ENCODE measurements at places on chromosomes 1 and 21.

GRCh38 chr1:183571678-183572268 is 18.5 kb downstream of the NCF2 start:
- DNase-seq, result no peak

DNA sequence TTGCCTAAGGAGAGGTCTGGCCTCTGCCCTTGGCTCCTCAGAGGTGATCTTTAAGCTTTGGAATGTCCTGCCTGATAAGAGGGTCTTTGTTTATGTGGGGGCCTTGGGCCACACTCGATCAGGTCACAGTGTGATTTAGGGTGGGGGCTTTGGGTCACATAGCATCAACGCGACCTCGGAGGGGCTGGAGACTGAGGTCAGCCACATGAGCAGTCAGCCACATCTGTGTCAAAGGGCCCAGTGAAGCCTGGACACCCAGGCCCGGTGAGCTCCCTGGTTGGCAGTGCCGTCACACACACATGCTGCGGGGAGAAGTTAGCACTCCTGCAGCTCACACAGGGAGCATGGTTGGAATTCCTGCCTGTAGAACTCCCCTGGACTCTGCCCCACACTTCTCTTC is 345.0 kb downstream of the NPHP4 start:
- DNase-seq, result no peak

DNA sequence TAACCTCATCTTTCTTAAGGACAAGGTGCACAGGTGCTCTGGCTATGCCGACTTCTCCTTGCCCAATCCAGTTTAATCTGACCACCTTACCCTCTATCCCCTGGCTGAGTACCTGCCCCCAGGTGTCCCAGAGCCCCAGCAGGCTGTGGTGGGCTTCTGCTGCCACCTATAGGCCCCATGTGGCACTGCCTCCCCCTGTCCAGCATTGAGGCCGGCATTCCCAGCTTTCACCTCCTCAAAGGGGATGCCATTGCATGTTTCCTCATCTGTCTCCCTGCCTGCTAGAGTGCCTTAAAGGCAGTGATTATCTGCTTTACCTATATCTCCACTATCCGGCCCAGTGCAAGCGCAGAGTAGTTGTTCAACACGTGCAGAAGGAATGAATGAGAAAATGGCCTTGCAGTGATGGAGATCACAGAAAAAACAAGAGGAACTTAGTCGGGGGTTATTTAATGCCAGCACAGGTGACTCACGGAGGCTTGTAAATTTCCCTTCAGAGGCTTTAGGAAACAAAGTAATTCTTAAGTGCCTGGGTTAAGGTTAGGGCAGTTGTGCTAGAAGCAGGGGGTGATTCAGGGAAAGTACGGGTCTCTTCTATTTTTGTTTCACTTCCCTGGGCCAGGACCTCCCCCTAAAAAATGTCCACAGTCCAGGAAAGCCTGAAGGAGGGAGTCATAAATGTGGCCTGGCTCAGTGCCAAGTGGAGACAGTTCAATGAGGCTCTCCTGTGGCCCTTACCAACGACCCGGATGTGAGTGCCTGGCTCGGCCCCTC is 131.8 kb upstream of the NGF start:
- DNase-seq, result no peak

- no peak for DNase-seq
Measured at GRCh38 chr1:63936276-63936675, 162.5 kb downstream of the ROR1 start.

- DNase-seq, result no peak
Measured at GRCh38 chr1:246058466-246058865, 448.6 kb downstream of the SMYD3 start.

GRCh38 chr1:157106813-157107189 is 7.2 kb upstream of the ETV3L start:
- no peak for DNase-seq

DNA sequence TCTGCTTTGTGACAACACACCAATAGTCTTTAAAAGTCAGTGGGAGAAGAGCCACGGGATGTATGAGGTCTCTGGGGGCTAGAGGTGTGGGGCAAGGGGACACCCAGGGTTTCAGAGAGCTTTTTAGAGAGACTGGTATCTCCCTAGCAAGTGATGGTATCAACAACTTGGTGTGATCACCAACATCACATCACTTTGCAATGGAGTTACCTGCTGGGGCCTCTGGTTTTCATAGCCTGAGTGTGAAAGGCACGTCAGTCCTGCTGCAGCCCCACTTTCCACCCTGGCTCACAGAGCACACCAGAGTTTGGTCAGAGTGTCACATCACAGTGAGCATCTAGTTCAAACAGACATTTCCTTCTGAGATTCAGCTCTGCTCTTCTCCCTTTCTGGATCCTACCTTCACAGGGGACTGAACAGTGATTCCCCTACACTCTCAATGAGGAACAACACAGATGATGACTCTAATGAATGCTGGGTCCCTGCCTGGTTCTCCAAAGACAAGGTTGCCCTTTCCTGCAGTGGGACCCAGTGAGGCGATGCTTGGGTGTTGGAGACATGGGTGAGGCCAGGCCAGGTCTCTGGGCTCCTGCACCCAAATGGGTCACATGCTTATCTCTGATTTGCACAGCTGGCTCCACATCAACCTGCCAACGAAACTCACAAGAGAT is 2.0 kb upstream of the MAN1C1 start:
- DNase-seq, result no peak

DNA sequence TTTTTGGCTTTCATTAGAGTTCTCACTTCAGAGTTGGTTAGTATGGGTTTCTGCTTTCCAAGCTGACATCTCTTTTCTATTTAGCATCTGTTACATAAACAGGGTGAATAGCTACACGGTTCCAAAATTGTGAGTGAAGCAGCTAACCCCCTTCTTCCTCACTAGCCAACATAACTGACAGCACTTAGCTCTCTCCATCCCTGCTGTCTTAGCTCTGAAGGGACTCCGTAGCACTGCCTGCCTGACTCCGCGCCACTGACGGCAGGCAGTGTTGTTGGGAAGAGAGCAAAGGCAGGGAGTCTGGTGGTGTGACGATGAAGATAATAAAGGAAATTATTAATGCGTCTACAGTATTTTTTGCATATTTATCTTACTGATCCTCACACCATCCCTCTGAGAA is 247.0 kb downstream of the PTBP2 start:
- no peak for DNase-seq

- DNase-seq, result no peak
Measured at GRCh38 chr1:118588566-118588965, 399.6 kb downstream of the TBX15 start.

DNA sequence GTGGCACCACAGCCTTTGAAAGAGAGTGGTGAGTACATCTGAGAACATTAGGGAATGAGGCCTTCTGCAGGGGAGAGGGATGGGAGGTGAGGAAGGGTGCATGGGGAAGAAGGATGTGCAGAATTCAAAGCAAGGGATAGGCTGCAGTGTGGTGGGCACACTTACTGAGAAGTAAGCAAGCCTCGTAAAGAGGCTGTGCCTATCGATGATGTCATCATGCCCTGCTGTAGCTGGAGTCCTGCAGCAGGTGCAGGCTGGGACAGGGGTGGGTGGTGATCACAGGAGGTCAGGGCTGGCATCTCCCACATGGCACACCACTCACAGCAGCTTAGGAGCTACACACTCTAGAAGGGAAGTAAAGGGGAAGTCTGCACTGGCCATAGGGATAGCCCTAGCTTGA is 16.2 kb downstream of the ZSCAN20 start:
- no peak for DNase-seq

DNA sequence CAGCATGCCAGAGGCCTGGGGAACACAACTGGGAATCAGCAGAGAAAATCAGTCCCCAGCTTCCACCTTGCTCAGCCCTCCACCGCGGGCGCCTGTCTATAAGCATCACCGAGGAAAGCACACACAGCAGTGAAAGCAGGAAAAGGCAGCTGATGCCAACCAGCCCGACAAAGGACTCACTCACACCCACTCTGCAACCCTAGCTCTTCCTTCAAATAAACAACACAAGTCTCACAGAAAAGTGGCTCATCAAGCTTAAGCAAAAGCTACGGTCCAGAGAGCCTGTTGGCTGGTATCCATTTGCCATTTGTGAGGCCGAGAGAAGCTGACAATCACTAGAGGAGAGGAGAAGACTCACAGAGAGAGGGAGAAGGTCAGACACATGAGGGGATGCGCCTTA is 27.1 kb downstream of the MRAP start:
- DNase-seq, result no peak

GRCh38 chr1:204751883-204752687 is 66.5 kb upstream of the LRRN2 start:
- DNase-seq, result no peak

GRCh38 chr1:24748191-24749121 is 3.2 kb downstream of the CLIC4 start:
- no peak for DNase-seq

DNA sequence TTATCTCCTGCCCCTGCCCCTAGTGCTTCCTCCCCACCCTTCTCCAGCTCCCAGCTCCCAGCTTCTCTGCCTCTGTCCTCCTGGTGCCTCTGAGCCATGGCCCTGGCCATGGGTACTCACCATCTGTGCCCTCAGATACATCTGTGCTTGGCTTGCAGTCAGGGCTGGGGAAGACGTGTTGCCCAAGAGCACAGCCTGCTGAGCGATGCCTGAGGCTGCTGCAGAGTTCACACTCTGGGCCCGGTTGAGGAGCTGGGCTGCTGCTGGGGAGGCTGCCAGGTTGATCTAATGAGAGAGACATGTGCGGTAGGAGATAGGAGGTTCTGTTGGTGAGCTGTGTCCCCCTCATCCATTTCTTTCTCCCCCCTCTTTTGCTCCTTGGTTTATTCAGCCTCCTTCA is 49.4 kb upstream of the A3GALT2 start:
- DNase-seq, result no peak

GRCh38 chr21:34157521-34157920 is 84.1 kb downstream of the MRPS6 start:
- DNase-seq, result no peak

GRCh38 chr1:183694066-183694465 is 41.0 kb upstream of the APOBEC4 start:
- DNase-seq, result no peak

GRCh38 chr1:182035097-182035770 is 26.3 kb downstream of the ZNF648 start:
- no peak for DNase-seq

- no peak for DNase-seq
Measured at GRCh38 chr1:244114892-244115291, 63.8 kb downstream of the ZBTB18 start.

GRCh38 chr21:36506482-36506881 is 26.6 kb upstream of the CLDN14 start:
- no peak for DNase-seq

DNA sequence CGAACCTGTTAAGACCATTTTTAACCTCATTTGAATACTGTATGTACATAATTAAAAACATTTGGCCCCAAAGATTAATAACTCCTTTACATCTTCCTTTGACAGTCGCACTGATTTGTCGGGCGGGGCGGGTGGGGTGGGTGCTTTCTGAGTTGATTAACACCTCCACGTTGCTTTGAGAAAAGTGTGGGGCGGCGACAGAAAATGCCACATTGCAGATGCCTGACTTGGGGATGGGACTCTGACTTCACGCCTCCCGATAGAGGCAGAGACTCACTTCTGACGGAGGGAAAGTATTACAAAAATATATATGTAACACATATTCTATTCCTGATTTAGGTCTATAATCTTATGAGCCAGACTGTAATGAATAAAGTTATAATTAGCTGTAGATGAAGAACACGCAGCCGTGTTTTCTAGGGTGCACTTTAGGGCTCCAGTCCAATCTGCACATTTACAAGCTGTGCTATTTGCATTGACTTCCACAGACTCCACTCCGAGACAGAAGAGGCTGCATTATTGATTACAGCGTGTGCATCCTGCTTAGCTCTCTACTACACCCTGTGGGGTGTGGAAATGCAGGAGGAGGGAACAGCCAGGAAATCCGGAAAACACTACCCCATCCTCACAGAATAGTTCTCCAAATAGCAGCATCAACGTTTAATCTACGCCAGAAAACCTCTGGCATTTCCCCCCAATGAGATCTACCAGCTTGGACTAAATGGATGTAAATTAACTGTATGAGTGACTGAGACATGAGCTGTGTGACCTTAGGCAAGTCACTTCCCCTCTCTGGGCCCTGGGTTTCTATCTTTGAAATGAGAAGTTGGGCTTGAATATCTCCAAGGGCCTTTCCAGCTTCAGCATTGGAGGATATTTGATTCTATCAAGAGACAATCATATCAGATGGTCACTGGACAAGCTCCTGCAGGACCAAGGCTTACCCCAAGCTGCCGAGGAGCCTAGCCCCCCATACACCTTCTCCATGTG is 308.0 kb downstream of the RRAGC start:
- DNase-seq, result no peak

DNA sequence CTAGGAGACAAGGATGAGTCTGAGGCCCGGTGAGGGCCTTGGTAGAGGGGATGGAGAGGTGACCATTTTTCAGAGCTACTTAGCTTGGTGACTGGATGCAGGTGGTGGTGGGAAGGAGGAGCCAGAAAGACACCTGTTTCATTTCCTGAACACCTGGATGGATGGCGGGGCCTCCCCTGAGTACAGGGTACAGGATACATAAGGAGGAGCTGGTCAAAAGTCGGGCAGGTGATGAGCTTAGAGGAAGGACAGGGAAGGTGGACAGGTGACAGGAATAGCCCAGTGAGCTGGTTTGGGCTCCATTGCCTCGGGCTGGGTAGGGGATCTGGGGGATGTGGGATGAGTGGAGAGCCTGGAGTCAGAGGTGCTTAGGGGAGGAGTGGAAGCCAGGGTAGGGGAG is 6.3 kb downstream of the FAAH start:
- DNase-seq, result no peak

DNA sequence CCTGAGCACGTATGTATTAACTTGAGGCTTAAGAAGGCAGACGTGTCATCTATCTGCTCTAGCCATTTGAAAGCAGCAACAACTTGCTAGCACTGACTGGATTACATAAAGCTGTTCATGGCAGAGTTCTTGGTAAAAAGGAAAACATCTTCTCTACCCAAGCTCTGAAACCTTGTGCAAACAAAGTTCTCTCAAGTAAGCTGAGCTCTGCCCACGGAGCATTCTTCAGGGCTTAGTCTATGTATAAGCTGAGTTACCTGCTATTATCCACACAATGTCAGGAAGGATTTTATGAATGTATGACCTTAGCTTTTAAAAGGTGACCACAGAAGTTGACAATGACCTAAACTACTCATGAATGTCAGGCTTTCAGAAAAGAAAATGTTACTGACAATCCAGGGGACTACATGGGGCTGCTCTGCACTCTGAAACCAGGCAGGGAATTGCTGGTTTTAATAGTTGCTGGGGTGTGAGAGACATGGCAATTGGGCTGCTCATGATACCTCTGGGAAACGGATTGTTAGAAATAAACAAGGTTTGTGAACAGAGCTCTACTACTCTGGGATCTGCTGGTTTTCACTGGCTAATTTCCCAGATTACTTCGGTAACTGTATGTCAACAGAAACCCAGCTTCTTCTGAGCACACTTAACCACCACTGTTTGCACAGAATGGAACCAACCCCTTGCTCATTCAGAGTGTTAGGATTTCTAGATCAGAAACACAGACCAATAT is 29.6 kb upstream of the CCN1 start:
- peak; percentile 59 for DNase-seq

All from astrocyte of the cerebellum (primary cell).